Hematopoietic multipotent progenitor cell (in vitro differentiated cells): ENCODE measurements at places on chromosomes 3 and 15.

GRCh38 chr15:72521682-72522081, 47.6 kb downstream of the ARIH1 start:
- DNase-seq: no peak

DNA sequence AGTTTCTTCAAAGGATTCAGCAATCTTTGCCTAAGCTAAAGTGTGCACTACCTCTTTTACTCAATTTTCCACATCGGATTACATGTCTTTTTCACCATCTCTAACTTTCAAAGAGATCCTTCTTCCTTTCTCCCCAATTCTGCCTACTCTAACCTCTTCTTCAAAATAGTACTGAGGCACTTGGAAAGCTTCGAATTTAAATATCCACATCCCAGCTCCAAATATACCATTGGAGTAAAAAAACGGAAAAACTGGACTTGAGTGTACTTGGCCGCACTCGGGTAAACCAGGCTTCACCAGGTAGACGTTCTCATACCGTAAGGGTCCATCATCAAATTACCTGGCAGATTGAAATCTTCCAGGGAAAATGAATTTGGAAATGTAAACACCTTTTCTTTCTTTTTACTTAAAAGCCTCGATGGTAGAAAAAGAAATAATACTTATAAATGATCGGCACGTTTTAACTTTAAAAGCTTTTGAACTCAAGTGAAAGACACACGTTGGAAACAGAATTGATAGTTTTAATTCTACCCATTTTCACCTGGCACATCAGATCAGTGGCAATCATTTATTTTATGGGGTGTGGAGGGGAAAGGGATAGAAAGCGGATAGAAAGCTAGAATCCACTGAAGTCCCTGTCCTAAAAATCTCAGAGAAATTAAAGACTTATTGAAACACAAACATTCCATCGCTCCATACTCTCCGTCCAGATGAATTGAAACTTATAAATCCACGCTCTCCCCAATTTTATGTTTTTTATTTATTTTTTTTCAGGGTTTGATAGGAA, 8.2 kb upstream of the MEIS2 start:
- DNase-seq: no peak

GRCh38 chr15:100783760-100784492, 95.7 kb upstream of the ALDH1A3 start:
- no peak for DNase-seq

- DNase-seq: no peak
These were observed 24.2 kb upstream of the BUB1B start for GRCh38 chr15:40136470-40137302.

GRCh38 chr15:25684521-25685431, 178.4 kb downstream of the ATP10A start:
- no peak for DNase-seq

DNA sequence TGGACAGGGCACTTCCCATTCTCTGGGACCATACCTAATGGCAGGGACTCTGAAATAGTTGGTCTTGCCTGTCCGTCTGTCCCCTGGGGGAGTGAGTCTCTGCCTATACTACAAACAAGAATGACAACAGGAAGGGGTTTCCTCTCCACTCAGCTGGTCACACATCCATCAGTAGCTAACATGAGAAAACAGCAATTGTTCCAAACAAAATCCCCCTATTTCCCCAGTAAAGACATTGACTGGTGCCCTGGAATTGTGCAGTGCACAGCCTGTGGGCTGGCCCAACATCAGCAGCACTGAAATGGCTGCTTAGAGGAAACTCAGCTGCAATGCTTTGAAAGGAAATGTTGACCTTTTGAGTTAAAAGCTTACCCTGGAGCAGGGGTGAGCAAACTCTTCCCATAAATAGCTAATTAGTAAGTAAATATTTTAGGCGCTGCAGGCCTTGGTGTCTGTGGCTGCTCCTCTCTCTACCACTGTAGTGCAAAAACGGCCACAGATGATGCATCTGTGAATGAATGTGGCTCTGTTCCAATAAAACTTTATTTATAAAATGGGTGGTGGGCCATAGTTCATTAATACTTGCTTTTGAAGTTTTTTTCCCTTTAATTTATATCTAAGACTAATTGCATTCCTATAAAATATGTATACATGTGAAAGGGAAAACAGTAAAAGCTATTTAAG, 174.3 kb downstream of the KLF13 start:
- no peak for DNase-seq

DNA sequence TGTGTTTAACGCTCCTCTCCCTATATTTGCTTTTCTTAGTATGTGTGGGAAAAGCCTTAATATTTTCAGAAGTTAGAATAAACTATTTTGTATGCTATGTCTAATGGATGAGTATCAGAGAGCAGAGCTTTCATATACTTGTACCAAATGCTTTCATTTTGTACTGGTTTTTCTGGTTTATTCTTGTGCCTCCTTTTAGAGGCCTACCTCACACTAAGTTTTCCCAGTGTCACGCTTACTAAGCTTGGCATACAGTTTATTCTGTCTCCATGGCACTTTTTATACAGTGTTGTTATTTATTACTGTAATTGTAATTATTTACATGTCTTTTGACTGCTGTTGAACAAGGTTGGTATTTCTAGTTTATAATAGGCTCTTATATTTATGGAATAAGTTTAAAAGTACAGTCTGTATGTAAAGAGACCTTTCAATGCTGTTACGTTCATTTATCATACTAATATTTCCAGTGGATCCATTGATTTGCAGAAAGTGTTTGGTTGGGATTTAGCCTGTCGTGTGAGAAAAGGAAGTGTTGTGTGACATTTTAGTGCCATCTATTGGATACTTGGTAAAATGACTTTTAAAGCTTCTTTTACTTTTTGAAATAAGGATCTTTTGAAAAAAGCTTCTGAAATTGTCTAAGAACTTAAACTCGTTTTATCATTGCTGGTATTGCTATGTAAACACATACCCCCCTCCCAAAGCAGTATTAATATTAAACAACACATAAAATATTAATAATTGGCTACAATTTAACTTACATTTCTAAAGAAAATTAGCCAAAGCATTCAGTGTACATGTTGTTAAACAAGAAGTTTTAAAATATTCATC, 5.2 kb upstream of the EBLN2 start:
- peak; percentile 3 for DNase-seq

GRCh38 chr3:11331101-11331500, 58.9 kb downstream of the ATG7 start:
- DNase-seq: peak; percentile 17

DNA sequence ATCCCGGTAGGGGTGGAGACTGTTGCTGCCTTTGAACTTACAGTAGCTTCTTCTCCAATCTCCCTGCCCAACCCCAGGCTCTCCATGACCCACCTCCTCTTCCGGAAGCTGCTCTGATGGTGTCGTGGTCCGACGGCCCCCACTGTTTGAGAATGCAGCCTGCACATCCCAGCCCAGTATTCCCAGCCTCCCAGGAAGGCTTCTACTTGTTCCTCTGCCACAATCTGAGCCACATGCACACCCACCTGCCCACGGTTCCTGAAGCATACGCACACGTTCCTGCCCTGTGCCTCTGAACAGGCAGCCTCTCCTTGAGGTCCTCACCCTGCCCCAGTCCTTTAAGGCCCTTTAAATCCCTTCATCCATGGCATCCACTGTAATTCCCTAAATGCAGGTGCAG, 57.4 kb downstream of the ABTB1 start:
- DNase-seq: no peak

DNA sequence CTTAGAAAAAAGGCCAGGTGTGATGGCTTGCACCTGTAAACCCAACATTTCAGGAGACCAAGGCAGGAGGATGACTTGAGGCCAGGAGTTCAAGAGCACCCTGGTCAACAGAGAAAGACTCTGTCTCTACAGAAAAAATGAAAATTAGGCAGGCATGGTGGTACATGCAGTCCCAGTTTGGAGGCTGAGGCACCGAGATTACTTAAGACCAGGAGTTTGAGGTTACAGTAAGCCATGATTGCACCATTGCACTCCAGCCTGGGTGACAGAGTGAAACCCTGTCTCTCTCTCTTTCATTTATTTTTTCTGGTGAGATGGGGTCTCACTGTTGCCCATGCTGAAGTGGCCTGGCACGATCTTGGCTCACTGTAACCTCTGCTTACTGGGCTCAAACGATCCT, 24.7 kb downstream of the IP6K1 start:
- DNase-seq: no peak

DNA sequence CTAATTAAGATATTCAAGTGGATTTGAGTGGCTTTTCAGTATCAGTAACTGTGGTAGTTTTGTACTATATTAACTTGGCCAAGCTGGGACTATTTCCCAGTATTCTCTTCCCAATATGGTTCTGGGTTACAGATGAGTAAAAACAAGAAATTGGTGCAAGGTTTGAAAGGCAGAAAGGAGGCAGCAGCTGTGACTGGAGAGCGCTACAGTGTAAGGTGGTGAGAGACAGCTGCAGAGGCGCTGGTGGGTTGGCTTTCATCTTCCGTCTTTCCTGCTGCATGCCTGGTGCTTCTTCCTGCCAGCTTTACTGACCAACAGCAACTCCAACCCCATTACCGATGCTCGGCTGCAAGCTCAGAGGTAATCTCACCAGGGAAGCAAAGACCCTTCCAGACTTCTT, 9.8 kb downstream of the DPH3 start:
- no peak for DNase-seq

- DNase-seq: no peak
These were observed 44.7 kb upstream of the GOLM2 start for GRCh38 chr15:44243829-44244228.

GRCh38 chr15:50358845-50359244, 3.8 kb upstream of the GABPB1 start:
- DNase-seq: no peak

DNA sequence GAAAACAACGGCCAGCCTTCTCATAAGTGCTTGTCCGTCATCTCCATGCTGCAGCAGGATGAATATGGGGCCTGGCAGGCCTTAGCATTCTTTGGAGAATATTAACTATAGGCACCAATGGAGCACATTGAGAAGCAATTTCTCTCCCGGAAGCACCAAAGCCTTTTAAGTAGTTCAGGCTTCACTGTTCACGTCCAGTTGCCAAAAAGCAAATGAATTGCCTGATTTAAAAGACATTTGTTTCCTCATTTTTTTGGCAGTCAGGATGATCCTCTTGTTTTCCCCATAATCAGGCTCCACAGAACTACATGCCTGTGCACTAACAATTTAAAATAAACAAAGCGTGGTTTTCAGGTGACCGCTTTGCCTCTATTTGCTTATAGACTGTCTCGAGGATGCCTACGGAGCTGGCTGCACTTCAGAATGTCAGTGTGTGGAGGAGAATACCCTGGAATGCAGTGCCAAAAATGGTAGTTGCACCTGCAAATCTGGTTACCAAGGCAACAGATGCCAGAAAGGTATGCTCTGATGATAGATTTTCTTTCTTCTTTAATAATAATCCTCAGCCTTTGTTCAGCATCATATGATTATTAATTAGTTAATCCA, 725.2 kb upstream of the GOLIM4 start:
- DNase-seq: no peak

DNA sequence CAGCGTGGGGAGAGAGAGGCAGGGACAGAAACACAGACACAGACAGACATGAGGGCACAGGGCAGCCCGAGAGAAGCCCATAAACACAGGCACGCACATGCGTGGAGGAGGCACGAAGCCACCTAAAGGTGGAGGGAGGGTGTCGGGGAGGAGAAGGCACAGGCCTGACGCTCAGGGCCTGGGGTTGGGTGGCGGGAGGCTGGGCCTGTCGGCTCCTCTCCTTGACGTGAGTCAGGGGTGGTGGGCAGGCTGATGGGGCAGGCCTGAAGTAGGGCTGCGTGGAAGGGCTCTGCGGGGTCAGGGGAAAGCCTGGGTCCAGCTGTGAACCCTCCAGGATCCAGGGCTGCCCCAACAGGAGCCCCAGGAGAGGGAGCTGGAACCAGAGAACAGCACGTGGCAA, 74.2 kb downstream of the EPHB3 start:
- DNase-seq: no peak

- DNase-seq: peak; percentile 63
These were observed at the start of gene PLAAT1 for GRCh38 chr3:193240850-193241706. Gene PLAAT1 (plus strand): TSS chr3:193241222. CDS start chr3:193255651, 14,429 bp downstream.

- DNase-seq: no peak
These were observed 364.5 kb upstream of the EPHA3 start for GRCh38 chr3:88742674-88743507.

- no peak for DNase-seq
These were observed 104.6 kb upstream of the SELENOK start for GRCh38 chr3:53996141-53996874.

DNA sequence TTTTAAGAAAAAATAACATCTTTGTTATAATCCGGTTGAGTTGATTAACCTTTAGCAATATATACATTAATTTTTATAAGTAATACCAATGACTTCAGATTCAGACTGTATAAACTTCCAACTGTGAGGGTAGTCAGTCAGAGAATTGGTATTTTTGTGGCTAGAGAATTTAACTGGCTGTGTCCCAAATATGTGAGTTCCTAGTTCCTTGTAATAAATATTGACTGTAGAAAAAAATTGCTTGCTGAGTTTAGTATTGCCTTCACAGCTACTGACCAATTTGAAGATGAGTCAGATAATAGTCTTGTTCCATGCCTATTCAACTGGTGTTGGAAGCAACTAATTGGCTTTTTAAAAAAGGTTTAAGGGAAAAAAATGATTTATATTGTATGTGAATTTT, 210.8 kb downstream of the GAP43 start:
- DNase-seq: no peak

- no peak for DNase-seq
These were observed 1241.5 kb downstream of the ROBO2 start for GRCh38 chr3:78281381-78281780.

- DNase-seq: no peak
These were observed 138.0 kb upstream of the THBS1 start for GRCh38 chr15:39442898-39443297.
